ENCODE measurements at places on chromosomes 13 and 19. TPM values are rescaled to one million over a fixed set of nuclear protein-coding genes. Genes with fewer than 3 reads are reported as not detected.

The ZNF541 gene
- not detected for polyA plus RNA-seq

The COX7A1 gene
- polyA plus RNA-seq = not detected

The ZNF560 gene
- polyA plus RNA-seq = not detected

The KLK2 gene
- not detected for polyA plus RNA-seq

The TRPC4 gene
- not detected for polyA plus RNA-seq

DNA sequence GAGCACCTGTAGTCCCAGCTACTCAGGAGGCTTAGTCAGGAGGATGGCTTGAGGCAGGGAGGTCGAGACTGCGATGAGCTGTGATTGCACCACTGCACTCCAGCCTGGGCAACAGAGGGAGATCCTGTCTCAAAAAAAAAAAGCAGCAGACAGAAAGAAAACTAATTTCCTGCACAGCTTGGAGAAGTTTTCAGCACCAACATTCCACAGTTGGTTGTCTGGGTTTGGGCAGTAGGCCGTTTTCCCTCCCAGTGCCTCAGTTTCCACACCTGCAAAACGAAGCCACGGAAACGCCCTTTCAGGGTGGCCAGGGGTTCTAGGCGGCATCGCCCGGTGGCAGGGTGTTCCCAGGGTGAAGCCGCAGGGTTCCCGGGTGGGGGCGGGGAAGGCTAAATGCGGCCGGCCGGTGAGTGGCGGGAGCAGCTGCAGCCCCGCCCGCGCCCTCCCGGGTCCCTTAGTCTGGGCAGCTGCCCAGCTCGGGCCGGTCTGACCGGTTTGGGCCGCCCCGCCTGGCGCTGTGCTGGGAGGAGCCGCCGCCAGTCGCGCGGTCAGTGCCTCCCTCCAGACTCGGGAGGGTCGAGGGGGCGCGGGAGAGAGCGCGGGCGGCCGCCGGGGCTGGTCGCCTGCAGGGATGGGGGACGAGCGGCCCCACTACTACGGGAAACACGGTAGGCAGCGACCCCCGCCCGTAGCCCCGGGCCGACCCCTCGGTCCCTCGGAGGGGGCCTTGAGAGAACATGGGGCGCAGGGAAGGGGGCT is at the start of gene SLC44A2:
Gene SLC44A2, plus strand, starts transcription at position 551 of the 759 bp plus-strand sequence. Its CDS starts 81 bp downstream, at position 632.
- no peak for DNase-seq

- peak; percentile 36 for DNase-seq
These were observed 6.0 kb downstream of the RUVBL2 start for GRCh38 chr19:48999481-49000325.

GRCh38 chr13:45280751-45281634 is 60.0 kb downstream of the TPT1 start:
- DNase-seq = peak; percentile 21

DNA sequence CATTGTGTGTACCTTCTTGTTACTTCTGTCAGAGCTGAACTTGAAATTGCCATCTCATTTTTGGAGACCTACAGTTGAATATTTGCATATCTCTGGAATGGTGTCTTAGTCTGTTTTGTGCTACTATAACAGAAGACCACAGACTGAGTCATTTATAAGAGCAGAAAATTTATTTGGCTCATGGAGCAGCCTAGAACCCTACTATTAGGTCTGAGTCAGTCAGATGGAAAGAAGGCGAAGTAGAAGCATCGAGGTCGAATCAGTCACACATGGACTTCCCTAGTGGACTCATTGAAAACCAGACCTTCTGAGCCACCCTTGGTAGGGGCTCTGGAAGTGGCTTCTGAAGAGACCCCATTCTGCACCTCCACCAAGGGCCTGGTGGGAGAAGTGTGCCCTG is 33.9 kb upstream of the TPT1 start:
- no peak for DNase-seq

GRCh38 chr13:24671386-24672113 is 8.7 kb upstream of the ATP12A start:
- no peak for DNase-seq

DNA sequence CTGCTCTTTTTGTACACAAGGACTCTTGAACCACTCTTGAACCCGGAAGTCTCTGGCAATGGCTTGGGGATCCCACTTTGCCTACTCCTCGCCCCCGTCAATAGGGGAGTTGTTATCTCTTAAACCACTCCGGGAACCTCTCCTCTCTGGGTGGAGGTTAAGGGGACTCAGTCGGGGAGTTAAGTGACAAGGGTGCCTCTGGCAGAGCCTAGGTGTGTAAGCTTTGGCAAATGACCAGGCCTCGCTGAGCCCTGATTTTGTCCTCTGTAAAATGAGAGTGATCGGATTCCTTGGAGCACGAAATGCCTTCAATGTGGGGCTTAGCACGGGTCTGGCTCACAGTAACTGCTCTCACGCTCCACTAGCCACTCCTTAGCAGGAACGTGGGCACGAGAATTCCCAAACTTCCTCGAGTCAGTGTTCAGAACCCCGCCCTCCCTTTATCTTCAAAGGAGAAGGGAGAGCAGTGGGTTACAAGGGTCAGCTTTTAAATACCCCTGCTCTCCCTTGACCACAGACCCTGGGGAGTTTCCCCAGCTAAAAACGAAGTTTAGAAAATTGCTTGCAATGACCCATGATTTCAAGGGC is 193.3 kb downstream of the KATNAL1 start:
- DNase-seq = no peak

GRCh38 chr19:3310280-3310679 is 56.1 kb upstream of the NFIC start:
- DNase-seq = no peak

DNA sequence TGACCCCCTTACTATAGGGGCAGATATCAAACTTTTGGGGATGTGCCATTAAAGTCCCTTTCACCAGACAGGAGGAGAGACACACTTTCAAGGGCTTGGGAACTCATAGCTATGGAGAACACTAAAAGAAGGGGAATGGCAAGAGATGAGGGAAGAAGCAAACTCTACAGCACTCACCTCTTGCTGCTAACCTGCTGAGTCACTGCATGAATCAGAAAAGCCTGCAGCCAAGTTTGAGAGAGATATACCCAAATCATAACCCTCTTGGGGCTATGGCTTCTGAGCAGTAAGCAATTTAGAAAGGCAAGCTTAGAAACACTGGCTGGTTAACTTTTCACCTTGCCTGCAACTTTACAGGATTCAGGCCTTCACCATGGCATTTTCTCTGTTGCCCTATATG is 1028.0 kb downstream of the UQCRFS1 start:
- no peak for DNase-seq

DNA sequence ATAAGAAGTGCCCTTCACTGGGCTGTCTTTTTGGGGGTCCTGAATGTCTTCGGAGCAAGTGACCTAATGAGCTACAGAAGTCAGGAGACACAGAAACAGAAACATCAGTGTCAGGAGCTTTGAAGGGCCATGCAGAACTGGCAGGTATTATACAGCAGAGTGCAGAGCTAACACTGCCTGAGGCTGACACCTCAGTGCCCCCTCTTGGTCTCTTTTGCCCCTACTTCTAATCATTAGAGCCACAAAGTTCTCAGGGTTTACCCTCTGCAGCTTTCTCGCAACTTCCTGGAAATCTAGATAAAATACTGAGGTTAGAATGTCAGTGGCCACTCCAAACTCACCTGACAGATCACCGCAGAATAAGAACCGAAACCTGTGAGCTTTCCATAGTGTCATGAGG is 172.7 kb downstream of the B3GLCT start:
- no peak for DNase-seq

GRCh38 chr19:35724560-35724959 is 6.8 kb downstream of the KMT2B start:
- no peak for DNase-seq

DNA sequence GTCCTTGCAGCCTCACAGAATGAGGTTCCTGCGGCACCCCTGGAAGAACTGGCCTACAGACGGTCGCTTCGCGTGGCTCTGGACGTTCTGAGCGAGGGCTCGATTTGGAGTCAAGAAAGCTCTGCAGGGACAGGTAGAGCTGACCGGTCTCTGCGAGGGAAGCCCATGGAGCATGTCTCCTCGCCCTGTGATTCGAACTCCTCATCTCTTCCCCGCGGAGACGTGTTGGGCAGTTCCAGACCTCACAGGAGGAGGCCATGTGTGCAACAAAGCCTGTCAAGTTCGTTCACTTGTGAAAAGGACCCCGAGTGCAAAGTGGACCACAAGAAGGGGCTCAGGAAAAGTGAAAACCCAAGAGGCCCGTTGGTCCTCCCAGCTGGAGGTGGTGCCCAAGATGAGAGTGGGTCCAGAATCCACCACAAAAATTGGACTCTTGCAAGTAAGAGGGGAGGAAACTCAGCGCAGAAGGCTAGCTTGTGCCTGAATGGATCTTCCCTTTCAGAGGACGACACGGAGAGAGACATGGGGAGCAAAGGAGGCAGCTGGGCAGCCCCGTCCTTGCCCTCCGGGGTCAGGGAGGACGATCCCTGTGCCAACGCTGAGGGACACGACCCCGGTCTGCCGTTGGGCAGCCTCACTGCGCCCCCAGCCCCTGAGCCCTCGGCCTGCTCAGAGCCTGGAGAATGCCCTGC is 23.4 kb upstream of the NDUFS7 start:
- no peak for DNase-seq
